Activated B cell treated with CpG ODN at 0.5 μM for 24 hours (primary cell): ENCODE measurements at places on chromosomes 11 and 22. TPM values are rescaled to one million over a fixed set of nuclear protein-coding genes. Genes with fewer than 3 reads are reported as not detected.

Gene MMP8
- total RNA-seq, result not detected in 2 replicates

DNA sequence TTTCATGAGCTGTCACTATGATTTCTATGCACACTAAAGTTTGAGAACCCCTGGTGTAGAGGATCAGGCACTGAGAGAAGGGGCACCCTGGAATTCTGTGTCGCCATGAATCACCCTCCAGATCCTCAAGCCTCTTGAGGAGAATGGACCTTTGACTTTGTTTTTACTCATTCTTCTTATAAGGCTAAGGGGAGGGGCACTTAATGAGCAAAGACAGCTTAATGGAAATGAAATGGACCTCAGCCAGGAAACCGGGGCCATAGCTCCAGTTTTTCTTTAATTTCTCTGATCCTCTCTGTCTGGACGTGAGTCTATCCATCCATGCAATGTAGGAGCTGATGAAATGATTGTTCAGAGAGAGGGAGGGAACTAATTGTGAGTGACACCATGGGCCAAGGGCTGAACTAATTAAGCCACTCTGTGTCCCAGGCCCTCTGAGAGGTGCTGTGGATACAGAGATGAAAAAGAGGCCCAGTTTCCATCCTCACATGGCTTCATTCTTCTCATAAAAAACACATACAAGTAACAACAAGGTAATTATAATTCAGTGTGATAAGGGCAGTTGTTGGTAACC, 32.8 kb downstream of the OR2AT4 start:
- no peak for DNase-seq

GRCh38 chr11:67615728-67616430, 9.1 kb downstream of the NDUFV1 start:
- no peak for DNase-seq

DNA sequence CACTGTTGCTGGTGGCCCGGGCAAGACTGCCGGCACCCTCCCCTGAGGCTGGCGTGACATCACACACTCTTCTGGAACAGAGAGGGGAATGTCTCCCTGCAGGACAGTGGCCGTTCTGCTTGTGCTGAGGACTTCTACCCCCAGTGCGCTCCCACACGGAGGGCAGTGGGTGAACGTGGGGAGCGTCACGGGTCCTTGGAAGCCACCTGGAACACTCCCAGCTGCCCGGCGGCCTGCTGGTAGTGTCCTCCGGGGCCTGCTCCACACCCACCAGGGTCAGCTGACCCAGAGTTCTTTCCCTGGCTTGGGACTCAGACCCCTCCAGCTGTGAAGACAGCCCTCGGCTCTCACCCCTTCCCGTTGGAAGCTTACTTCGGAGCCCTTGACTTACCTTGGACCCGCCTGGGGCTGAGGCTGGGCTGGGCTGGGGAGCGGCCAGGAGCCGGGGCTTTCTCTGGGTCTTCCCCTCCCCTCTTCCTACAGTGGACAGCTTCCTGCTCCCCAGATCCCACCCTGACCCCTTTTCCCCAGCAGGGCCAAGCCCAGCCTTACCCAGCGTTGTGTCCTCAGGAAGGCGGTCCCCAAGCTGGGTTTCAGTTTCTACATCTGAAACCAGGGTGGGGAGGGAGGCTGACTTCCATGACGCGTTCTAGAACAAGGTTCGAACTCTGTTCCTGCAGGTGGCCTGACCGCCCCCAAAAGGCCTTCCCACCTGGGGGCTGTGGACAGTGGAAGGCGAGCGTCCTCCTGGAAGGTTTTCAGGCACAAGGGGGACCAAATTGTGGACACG, 14.8 kb upstream of the GAL start:
- DNase-seq, result no peak

DNA sequence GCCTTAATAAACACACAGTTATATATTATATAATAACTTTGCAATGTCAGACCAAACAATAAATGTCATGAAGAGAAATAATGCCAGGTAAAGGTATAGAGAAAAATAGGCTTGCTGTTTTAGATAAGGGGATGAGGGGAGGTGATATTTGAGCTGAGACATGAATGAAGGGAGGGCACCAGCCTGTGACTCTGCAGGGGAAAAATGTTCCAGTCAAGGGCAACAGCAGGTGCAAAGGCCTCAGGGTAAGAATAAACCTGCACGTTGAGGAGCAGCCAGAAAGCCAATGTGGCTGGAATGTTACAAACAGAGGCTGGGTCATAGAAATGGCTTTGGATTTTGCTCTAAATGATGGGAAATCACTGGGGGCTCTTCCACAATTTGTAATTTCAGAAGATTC, 519.6 kb downstream of the SOX6 start:
- DNase-seq, result no peak

GRCh38 chr11:86916330-86916729, 38.9 kb downstream of the FZD4 start:
- no peak for DNase-seq

Gene CNGA4
- total RNA-seq, result 0.20 and 0.22 TPM in 2 replicates

Gene TNNT3
- total RNA-seq, result 2.9 and 3.5 TPM in 2 replicates

DNA sequence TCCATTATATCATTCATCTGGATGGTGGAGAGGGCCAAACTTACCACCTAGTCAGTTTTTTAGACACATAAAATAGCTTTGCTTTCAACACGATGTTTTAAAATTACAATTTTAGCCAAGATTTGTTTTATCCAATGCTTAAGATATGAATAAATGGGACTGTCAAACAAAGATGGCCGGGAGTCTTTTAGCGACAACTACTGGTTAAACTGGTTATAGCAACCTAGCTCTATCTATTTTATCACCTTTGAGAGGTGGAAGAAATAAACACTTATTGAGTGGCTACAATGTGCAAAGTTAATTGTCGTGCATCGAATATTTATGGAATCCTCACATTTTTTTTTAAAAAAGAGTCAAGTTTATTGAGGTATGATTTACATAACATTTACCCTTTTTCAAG, 279.8 kb downstream of the MIAT start:
- no peak for DNase-seq

- no peak for DNase-seq
Measured at GRCh38 chr22:41687901-41688364, 734 bp downstream of the SNU13 start.

- no peak for DNase-seq
Measured at GRCh38 chr11:98137437-98137836, 883.3 kb upstream of the CNTN5 start.

- no peak for DNase-seq
Measured at GRCh38 chr11:611001-611996, 4.5 kb downstream of the IRF7 start.

- DNase-seq, result no peak
Measured at GRCh38 chr11:22558664-22559063, 67.0 kb downstream of the FANCF start.

- no peak for DNase-seq
Measured at GRCh38 chr11:2306452-2306823, 4.6 kb downstream of the TSPAN32 start.

Gene SNX32
- 0.37 and 1.0 TPM in 2 replicates for total RNA-seq

DNA sequence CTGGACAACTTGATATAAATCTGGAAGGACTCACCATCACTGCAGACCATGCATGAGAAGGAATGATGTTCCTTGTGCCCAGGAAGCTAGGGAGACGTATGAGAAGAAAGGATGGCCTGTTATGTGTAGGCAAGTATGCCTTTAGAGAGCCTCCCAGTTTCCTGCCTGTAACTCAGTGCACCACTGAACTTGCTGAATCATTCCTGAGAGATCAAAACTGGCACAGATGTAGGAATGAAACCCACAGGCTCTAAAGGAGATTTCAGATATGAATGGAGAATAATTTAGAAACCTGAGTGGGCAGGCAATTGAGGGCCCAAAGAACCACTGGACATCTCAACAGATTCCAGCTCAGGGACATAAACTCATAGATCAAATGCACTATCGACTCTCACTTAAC, 38.4 kb upstream of the PRSS23 start:
- DNase-seq, result no peak

Gene KCNA4
- not detected in 2 replicates for total RNA-seq

DNA sequence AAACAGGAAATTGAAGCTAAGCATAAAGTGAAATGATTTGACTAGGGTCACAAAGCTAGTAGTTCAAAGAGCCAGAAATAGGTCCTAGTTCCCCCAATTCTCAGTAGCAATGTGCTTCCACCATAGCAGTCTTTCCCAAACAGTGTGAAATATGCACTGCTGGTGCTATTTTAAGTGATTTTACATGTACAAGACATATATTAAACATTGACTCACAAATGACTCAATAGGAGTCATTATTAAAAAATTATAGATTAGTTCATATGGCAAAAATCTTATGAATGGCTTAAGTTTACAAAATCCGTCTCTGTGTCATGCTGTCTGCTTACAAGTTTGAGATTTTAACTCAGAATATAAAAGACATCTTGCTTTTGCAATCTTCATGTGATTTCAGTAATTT, 21.4 kb downstream of the KIF18A start:
- DNase-seq, result no peak

DNA sequence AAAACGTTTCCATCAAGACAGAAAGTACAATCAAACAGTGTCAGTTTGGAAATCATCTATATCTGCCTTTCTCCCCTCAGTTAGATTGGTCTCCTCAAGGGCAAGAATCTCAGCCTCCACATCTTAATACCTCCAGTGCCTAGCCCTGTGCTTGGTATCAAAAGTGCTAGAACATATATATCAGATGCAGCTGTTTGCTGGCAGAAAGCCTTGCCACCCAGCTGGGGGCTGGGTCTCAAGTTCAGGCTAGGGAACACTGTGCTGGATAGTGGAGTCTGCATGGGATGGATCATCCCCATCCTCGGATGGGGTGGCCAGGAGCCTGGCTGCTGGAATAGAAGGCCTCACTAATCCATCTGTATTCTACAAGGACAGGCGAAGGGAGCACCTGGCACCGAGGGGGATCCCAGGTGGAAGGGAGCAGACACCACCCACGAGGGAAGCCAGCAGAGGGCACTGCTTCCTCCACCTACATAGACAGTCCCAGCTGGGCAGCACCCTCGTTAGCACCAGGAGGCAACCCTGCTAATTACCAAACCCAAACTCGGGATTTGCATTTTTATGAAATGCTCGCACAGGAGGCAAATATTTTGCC, 602.2 kb downstream of the BUD13 start:
- no peak for DNase-seq

DNA sequence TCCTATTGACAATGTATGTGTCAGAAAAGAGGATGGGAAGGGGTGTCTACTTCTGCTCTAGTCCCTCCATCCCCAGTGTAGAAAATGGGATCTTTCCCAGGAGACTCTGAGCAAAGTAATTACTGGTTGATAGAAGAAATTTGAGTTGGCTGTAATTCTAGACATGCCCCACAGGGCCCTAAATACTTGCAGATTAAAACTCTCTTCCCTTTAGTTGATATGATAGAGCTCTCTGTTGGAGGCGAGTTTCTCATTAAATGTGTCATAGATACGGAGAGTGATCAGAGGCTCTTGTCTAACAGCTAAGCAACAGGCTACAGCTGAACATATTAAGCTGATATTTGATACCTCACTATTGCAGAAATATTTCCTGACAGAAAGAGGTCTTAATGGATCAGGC, 32.9 kb downstream of the OR52E1 start:
- DNase-seq, result no peak

GRCh38 chr22:44677871-44678555, 24.0 kb upstream of the PRR5 start:
- no peak for DNase-seq

GRCh38 chr11:19597876-19598275, 114.8 kb upstream of the NAV2 start:
- no peak for DNase-seq

Gene APOA5
- not detected in 2 replicates for total RNA-seq

Gene MPZL2
- total RNA-seq, result 0.29 TPM in 1 of 2 replicates, not detected in the other

Gene ASCL2
- total RNA-seq, result 1.3 and 1.4 TPM in 2 replicates

Gene WNT7B
- total RNA-seq, result not detected in 2 replicates

DNA sequence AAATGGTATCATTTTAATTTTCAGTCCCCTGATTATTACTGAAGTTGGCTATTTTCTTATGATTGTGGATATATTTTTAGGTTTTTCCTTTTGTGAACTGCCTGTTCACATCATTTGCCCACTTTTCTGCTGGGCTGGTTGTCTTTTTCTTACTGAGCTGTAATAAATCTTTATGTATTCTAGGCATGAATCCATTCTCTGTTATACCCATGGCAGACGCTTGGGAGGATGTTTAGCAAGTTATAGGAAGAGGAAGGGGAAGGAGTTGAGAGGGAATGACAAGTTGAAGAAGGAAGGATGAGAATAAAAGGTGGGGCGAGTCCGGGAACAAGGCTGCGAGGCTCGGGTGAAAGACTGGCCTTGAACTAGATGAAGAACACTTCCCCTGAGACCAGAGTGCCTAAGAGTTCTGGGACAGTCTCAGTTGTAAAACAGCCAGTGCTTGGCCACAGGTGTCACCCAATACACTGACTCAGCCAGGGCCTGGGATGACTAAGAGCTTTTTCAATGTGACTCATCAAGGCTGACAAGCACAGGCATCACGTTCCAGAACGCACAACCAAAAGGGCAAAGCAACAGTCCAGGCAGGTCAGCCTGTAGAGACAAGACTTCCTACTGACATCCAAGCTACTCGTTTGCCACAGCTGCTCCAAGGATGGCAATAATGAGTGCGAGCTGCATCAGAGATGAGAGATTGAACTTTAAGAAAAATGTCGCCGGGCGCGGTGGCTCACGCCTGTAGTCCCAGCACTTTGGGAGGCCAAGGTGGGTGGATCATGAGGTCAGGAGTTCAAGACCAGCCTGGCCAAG, 35.2 kb downstream of the LRFN4 start:
- no peak for DNase-seq

GRCh38 chr22:47163856-47164513, 401.5 kb downstream of the TBC1D22A start:
- DNase-seq, result no peak

DNA sequence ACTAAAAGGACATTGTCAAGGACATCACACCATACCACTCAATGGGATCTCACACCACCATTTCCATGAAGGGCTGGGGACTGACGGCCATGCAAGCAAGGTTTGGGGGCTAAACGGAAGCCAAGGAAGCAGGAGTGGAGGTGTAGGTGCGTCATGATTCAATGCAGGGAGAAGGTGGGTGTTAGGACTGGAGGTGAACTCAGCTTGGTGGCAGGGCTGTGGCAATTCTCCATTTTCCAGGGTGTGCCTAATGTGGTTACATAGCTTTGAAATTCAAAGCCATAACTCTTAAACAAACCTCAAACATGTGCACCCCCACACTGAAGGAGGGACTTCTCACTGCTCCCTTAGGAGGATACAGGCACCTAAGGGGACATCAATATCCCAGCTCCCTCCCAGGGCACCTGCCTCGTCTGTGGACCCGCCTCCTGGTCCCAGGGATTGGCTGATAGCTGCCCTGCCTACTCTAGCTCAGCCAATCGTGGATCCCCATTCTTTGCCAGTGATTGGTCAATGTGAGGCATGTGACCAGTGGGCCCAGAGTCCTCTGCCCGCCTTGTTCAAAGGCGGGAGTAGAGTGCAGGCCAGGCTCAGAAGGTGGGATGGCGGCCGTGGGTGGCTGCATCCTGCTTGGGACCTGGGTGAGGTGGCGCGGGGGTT, 64.6 kb downstream of the CTTN start:
- no peak for DNase-seq

Gene CCDC87
- 0.22 and 0.31 TPM in 2 replicates for total RNA-seq

DNA sequence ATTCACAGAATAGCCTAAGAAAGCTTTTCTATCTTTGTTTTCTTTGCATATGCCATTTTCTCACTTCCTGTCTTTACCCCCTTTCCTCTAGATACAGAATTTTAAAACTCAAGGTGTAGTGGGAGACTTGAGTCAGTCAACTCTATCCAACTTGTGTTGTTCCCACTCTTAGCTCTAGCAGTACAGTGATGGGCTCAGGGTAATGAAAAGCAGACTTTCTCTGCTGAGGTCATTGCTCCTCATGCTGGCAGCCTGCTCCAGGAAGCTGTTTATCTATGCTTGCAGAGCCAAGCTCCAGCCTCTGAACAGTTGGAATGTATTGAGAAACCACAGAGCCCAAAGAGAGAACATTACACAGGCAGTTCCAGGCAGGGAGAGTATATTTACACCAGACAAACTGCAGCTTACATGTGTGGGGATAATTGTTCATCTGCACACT, 68.1 kb downstream of the CSTPP1 start:
- no peak for DNase-seq

GRCh38 chr11:8754241-8754640, 71.6 kb downstream of the RPL27A start:
- no peak for DNase-seq
